Hematopoietic multipotent progenitor cell (in vitro differentiated cells): ENCODE measurements at places on chromosomes 6 and 20.

DNA sequence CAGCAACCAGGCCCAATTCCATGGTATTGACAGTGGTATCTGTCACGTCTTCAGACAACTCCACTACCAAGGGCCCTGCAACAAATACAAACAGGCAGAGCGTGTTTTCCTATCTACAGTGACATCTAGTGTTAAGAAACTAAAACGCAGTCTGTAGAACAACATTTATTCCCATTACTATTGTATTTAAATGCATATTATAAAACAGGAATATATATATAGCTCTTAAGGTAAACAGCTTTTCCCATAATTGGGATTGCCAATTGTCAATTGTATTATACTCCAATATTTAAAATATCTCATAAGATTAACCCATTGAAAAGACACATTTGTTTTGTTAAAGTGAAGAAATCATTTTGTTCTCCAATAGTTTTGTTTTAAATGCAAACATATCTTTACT is 97.2 kb downstream of the KIF16B start:
- no peak for DNase-seq

GRCh38 chr6:1212919-1213318 is 99.0 kb upstream of the FOXQ1 start:
- DNase-seq = no peak

DNA sequence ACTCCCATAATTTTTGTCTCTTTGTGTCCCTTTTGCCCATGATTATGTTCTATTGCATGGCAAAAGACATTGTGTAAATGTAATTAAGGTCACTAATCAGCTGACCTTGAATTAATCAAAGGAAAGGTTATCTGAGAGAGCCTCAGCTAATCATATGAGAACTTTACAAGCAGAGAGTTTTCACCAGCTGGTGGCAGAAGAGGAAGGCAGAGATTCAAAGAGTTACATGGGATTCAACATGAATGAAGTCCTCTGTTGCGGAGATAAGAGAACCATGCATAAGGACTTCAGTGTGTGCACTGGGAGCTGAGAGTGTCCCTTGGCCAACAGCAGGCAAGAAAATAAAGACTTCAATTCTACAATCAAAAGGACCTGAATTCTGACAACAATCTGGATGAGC is 494.1 kb upstream of the ARID1B start:
- no peak for DNase-seq

- DNase-seq = no peak
Measured at GRCh38 chr6:44696099-44696498, 308.6 kb downstream of the CDC5L start.

- DNase-seq = no peak
Measured at GRCh38 chr20:47691625-47692024, 93.7 kb downstream of the SULF2 start.

DNA sequence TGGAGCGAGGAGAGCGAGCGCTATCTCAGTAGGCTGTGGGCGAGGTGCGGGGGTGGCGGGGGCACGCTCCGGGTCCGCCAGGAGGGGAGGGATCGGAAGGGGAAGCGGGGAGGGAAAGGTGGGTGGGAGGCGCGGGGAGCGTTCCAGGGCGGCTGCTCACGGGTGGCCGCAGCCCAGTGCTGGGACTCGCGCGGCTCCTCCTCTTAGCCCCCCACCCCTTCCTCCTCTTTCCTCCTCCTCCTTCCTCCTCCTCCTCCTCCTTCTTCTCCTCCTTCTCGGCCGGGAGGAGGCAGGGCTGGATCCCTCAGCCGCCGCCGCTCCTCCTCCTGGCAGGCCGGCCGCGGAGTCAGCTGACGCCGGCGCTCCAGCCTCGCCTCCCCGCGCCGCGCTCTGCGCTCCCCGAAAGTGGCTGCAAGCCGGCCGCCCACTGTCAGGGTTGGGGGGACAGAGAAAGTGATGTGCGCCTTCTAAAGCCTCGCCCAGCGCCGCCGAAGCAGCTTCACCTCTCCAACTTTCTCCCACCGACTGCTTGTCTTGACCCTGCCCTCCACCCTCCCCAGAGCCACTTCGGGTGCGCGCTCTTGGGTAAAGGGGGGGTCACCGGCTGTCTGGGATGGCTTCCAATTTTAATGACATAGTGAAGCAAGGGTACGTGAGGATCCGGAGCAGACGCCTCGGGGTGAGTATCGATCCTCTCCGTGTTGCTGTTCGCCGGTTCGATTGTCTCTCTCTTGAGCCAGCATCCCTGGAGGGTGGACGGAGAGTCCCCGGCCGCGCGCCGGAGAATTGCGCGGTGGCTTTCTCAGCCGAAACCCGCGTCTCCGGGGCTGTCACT is at the start of gene DOK5:
TSS of gene DOK5 (plus strand) at position 260 of the 835 bp plus-strand sequence. CDS start at position 614, 354 bp downstream.
- no peak for DNase-seq

GRCh38 chr6:36548401-36548743 is 1.1 kb upstream of the STK38 start:
- DNase-seq = no peak

DNA sequence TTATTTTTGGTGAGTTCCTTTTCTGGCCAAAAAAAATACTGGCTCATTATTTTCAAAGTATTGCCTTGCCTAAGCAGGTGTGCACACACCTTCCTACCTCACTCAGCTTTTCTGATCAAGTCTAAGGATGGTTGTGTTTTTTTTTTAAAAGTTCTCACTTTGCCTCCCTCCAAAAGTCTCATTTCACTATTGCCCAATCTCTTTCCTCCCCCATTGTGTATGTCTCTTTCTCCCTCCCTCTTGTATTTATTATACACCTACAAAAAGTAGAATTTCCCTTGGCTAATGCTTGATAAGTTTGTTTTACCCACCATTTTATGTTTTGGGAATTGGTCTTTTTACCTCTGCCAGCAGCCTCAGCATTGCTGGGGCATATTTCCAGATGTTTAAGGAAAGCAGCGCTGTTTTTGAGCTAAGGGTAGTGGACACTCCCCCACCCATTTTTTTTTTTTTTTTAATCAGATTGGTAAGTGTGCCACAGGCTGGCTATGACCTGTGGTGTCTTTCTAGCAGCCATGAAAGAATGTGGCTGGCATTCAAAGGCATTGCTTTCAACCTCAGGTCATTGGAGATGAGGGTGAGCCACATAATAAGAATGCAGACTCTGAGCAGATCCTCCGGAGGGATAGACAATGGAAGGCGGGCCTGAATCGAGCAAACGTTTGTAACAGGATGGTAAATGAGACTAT is 668.6 kb downstream of the UTRN start:
- DNase-seq = no peak

DNA sequence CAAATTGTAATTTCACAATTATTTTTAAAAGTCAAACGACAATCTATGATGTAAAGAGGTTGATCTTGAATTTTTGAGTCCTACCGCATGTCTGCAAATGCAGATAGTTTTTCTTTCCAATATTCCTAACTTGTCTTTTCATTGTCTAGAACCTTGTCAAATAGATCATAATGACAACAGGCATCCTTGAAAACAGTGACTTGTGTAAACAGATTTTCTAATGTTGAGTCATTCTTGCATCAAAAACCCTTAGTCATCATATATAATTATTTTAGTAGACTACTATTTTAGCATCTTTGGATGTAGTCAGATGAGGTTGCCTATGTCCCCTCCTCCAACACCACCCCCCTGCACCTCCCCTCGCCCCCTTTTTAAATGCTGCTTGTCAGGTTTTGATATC is 43.8 kb downstream of the BMP6 start:
- no peak for DNase-seq

GRCh38 chr6:78770765-78771164 is 96.6 kb upstream of the IRAK1BP1 start:
- no peak for DNase-seq

GRCh38 chr20:2005359-2005758 is 11.5 kb upstream of the PDYN start:
- no peak for DNase-seq

GRCh38 chr20:24131281-24131680 is 142.7 kb upstream of the GGTLC1 start:
- no peak for DNase-seq

DNA sequence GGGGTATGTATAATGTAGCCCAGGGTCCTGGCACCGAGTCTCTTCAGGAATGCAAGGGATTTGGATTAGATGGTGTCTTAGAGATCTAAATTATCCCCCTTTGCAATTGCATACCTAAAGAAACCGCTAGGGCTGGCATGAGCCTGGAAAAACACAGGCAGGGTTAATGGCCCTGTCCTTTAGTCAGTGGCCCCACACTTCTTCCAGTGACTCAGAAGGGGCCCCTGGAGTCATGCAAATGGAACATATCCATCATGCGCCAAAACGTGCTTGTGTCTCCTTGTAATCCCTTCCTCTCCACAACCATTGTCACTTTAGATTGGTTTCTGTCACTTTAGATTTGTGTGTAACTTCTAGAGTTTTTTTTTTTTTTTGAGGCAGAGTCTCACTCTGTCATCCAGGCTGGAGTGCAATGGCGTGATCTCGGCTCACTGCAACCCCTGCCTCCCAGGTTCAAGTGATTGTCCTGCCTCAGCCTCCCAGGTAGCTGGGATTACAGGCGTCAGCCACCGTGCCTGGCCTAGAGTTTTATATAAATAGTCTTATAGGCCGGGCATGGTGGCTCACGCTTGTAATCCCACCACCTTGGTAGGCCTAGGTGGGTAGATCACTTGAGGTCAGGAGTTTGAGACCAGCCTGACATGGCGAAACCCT is 8.7 kb upstream of the MYBL2 start:
- DNase-seq = no peak

DNA sequence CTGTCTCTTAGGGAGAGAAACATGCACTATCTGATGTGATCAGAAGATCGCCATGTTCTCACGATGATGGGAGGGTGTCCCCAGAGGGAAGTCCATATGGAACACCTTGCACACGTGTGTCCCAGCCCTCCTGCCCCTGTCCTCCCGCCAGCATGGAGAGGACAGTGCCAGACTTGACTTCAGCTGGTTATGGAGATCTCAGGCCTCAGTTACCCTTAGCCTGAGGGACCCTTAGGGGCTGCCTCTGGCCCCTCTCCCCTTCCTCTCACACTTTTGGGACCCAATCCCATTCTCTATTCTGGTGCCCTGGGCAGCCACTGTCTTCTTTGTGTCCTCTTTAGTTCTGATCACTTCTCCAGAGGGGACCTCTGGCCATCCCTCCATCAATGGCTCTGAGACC is 1.6 kb downstream of the TREML4 start:
- DNase-seq = no peak

DNA sequence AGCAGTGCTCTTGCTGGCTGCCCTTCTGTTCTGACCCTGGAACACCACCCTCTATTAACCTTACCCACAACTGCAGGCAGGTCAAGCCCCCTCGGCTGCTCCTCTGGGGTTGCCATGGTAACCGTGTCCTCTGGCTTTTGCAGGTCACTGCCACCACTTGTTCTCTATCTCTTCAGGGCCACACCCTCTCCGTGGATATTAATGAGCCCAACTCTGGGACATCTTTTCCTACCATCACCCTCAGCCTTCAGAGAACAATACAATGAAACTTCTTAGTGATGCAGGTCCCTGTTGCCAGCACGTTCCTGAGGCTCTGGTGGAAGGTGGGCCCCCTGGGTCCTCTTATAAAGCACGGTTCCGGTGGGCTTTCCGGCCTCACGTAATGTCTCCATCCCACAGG is 30.8 kb upstream of the MICB start:
- DNase-seq = no peak

DNA sequence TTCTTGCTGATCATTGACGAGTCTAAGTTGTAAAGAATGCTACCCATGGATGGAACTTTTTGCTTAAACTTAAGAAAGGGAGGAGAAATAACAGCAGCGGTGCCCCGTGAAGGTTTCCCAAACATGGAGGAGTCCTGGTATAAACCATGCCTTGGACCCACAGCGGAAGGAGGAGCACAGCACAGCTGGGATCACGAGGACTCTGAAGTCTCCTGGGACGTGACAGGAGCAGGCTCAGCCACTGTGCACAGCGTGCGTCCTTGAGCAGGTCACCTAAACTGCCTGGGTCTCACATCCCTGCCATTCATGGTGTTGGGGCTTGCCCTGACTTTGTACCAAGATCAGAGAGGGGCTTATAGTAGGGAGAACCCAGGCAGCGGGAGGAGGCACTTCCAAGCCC is 56.1 kb upstream of the UNC93A start:
- DNase-seq = no peak

GRCh38 chr20:1225783-1226654 is at the start of gene RAD21L1:
RAD21L1 (plus strand) TSS chr20:1226044; CDS start chr20:1228454, 2,410 bp downstream.
- DNase-seq = peak; percentile 61

DNA sequence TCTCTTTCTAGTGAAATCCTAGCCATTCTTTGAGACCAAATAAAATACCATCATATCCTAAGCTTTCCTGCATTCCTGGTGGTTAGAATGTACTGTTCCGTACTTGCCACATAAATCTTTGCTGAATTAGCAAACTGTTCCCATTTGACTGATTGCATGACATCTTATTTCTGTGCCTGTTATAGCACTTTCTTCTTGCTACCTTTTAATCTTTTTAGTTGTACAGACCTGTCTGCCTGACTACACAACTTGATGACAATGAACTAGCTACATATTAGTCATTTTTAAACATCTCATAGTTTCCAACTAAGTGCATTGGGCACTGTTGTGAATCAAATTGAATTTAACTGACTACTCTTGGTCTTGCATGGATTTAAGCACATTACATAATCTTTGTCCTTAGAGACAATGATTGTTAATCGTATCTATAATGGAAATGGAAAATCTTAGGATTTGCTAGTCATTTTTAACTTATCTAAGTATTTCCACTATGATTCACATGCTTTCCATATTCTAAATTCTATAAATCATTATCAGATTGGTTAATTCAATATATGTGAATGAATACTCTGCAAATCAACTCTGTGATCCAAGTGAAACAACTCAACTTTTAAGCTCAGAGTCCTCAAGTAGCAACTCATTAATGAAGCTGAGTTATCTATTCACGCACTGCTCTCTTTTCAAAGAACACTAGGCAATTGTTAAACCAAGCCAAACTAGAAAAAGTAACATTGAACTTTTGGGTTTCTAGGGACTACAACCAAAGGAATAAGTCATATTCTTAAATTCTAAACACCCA is 109.0 kb downstream of the TNFRSF21 start:
- DNase-seq = no peak

GRCh38 chr20:45940053-45940452 is 5.6 kb downstream of the PCIF1 start:
- DNase-seq = no peak

- DNase-seq = no peak
Measured at GRCh38 chr20:32205110-32205842, 2.3 kb downstream of the PLAGL2 start.

GRCh38 chr6:169975701-169976100 is 224.3 kb downstream of the ERMARD start:
- no peak for DNase-seq

DNA sequence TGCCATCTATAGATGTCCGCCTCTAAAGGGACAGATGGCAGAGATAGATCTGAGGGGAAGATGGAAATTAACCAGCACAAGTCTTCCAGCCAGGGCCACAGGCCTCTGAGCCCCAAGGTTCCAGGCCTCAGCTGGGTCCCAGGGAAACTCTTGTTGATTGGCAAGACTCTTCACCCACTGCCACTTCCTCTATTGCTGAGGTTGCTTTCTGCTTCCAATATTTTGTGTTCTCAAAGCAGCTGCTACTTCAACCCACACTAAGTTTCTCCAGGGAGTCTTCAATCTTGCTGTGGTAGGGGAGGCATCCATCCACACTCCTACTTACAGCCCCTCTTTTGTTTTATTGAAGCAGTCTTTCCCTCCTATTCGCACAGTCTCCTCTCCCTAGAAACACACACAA is 36.4 kb upstream of the SASH1 start:
- DNase-seq = no peak

- DNase-seq = no peak
Measured at GRCh38 chr6:106188104-106188794, 102.1 kb downstream of the PRDM1 start.
